ENCODE measurements at places on chromosomes 6 and 20. TPM values are rescaled to one million over a fixed set of nuclear protein-coding genes. Genes with fewer than 3 reads are reported as not detected.

The CCN2 gene
- polyA plus RNA-seq: 49.3 TPM

The SLC22A3 gene
- polyA plus RNA-seq: 16.5 TPM

The SLC22A7 gene
- not detected for polyA plus RNA-seq

The C4A gene
- polyA plus RNA-seq: 8.6 TPM

The COL21A1 gene
- polyA plus RNA-seq: 116 TPM

The CLDN20 gene
- polyA plus RNA-seq: 1.4 TPM

The ABHD16B gene
- not detected for polyA plus RNA-seq

The TBX18 gene
- 21.7 TPM for polyA plus RNA-seq

The WASF1 gene
- 10.7 TPM for polyA plus RNA-seq

The SLC26A8 gene
- polyA plus RNA-seq: 0.12 TPM

The HS3ST5 gene
- 1.4 TPM for polyA plus RNA-seq

The COL9A1 gene
- 6.1 TPM for polyA plus RNA-seq

The FAM229B gene
- 17.8 TPM for polyA plus RNA-seq

The KCNQ5 gene
- polyA plus RNA-seq: 0.79 TPM

The GLP1R gene
- polyA plus RNA-seq: not detected

The SLC17A4 gene
- polyA plus RNA-seq: not detected

The MLN gene
- not detected for polyA plus RNA-seq

The POM121L2 gene
- not detected for polyA plus RNA-seq

Measured in muscle of back (tissue), 13 donors.